Esophagus squamous epithelium (tissue), 5 donors: ENCODE measurements at places on chromosomes 3 and 15.

DNA sequence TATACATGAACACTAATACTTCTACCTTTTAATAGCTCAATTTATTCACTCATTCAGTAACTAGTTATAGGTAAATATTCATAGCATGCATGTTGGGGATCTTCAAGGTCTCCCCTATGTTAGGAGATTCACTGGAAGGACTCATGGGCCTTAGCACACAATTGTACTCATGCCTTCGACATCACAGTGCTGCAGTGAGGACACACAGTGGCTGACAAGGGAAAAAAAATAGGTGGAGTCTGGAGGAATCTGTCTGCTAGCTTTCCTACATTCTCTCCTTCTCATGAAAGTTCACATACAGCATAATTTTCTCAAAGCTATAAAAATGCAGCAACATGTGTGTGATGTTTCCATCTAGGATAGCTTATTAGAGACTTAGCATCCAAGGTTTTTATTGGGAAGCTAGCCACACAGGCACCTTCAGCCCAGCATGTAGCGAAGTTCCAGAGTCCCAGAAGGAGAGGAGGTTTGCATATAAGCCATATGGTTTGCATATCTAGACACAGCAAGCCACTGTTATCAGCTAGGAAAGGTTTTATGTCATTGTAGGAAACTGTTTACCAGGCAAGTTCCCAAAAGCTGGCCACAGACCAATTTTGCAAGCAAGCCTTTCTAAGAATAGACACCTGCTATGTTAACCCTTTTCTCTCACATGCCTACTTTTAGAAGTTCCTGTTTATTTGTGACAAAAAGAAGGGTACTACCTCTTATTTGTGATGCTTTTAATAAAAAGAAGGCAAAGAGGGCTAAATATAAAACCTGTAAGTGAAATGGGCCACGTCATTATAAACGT is 46.4 kb downstream of the MORC1 start:
- DNase-seq, result no peak

- no peak for DNase-seq
Observed at GRCh38 chr15:61921093-61921492, 139.2 kb downstream of the VPS13C start.

GRCh38 chr3:149476225-149476624 is 1.7 kb downstream of the TM4SF4 start:
- no peak for DNase-seq

DNA sequence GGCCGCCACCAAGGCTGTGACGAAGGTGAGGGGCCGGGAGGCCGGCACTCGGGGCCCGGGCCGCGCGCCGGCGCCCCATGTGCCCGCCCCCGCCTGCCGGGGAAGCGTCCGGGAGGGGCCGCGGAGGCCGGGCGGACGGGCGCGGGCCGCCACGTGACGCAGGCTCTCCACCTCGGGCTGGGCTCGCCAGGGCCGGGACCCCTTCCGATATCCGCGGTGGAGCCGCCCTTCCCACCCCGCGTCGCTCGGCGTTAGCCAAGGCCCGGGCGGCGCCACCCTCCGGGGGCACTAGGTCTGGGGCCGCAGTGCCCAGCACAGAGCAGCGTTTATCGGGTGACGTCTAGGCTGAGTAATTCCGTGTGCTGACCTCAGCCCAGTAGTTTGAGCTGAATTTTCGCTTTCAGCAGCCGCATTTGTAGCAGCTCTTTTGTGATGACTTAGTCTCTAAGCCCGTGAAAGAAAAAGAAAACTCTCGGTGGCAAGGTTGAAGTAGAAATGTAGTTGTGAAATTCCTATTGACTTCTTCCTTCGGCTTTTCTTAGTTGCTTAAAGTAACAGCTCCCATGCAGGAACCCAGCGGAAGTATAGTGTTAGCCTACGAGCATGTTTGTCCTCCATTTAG is 885 bp downstream of the CDV3 start:
- DNase-seq, result no peak

GRCh38 chr15:100920516-100921135 is 1.5 kb downstream of the LRRK1 start:
- no peak for DNase-seq

GRCh38 chr3:119417771-119418512 is 45.5 kb downstream of the TMEM39A start:
- no peak for DNase-seq

- no peak for DNase-seq
Observed at GRCh38 chr3:58308728-58309127, 2.4 kb downstream of the HTD2 start.

GRCh38 chr3:73319179-73319769 is 257.8 kb downstream of the EBLN2 start:
- no peak for DNase-seq

DNA sequence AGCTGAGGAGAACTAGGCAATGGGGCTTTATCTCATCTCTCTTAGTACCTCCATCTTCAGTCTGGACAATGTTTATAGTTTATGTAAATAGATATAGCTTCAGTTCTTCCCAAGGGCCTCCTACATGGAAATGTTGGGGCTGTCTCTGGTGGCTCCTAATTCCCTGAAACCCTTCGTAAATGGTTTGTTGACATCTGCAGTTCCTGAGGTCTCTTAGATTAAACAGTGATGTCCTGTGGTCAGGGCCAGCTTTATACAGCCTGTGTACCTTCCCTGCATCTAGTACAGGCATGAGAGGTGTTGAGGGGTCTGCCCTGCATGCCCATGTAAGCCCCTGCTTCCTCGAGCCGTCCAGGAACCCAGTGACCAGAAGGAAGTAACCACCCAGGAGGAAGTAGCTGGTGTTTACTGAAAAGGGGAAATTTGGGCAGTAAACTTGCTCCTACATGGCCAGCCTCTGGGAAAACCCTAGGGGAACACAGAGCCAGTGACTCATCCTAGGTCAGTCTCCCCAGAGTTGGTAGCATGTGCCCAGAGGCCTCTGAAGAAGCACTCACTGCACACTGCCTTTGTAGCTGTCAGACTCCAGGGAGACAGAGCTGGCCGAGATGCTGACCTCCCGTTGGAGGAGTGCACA is 4.7 kb upstream of the TBC1D2B start:
- no peak for DNase-seq

DNA sequence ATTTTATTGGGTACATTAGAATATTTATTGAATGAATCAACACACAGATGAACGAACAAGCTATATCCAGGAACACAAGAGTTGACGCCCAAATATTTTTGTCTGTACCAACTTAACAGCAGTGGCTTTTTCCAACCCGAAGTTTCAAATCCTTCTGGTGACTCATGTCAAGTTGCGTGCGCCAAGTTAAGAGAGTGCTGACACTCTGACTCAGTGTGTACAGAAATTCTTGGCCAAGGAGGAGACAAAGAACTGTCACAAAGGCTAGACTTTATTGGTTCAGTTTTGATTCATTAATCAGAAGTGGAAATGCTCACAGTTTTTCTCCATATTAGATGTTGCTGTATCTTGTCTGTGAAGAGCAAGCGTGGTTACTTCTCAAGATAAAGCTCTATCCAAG is 59.6 kb upstream of the TSC22D2 start:
- DNase-seq, result no peak

DNA sequence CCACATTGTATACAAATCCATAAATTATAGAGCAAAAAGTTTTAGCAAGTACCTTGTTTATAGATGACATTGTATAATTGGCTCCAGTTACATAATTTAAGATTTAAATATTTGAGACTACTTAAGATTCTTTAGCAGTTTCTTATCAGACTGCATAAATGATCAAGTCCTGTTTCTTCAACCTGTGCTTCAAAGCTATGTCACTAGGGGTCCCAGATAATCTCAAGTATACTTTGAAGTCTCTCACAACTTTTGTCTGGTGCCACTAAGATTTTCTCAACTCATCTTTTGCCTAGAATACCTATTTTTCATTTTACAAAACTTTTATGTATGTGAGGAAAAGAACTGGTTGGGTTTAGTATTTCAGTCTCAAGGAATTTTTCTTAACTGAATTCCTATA is 205.5 kb downstream of the STAG1 start:
- DNase-seq, result no peak

DNA sequence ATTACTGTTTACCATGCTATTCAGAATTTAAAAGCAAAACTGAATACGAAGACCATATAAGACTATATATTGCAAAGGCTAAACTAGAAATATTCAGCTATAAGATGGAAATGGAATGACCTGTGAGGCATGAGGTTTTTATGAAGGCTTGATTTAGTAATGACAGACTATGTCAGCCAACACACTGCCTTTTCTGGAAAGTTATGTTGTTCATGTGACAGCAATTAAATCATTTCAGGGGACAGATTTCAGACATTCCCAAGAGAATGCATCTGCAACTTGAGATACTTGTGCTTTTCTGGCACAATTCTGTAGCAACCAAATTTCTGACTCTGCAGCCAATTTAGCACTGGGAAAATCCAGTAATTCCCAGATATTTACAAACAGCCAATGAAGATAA is 8.6 kb upstream of the GATM start:
- DNase-seq, result no peak
